Activated CD8-positive, alpha-beta T cell treated with anti-CD3 and anti-CD28 coated beads for 36 hours (primary cell): ENCODE measurements at places on chromosomes 1 and 21. TPM values are rescaled to one million over a fixed set of nuclear protein-coding genes. Genes with fewer than 3 reads are reported as not detected.
A peak's percentile ranks its signal among the peaks of the same experiment; 100 is the strongest.

GRCh38 chr21:42296501-42296900, 18.7 kb downstream of the TFF3 start:
- H3K27me3 ChIP-seq: no peaks in the 10 kb centered on the region
- H3K4me3 ChIP-seq: no peak overlapping the region
- peaks cover 14% of the 10 kb centered on the region for H3K4me1 ChIP-seq
- H3K27ac ChIP-seq: no peak overlapping the region
- H3K36me3 ChIP-seq: no peaks in the 10 kb centered on the region

DNA sequence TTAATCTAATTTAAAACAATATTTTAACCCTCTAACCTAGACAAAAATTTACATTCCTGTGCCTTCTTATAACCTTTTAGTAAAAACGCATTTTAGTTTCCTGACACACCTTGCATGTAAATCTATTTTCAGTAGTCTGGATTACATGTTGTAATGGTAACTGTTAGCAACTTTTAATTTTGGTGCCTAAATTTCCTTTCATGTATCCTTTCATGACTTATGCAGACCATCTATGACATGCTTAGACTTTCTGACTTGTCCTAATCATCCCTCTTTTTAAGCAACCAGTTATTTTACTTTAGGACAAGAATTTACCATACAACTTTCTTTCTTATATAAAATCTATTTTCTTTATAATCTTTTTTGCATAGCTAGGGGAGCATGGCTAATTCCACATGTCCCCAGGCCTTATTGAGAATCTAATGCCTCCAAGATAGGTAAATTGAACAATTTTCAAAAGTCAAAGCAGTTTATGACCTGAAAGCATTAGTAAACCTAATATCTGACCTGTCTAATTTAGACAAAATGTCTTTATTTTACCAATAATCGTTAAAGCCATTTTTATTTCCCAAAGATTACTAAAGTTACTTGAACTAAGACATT, 57.5 kb upstream of the IL12RB2 start:
- H3K4me1 ChIP-seq: no peaks in the 10 kb centered on the region
- H3K4me3 ChIP-seq: no peak overlapping the region
- DNase-seq: no peak

GRCh38 chr1:37515185-37516034, 844 bp upstream of the MEAF6 start:
- peak overlapping the region; percentile 96 for H3K27ac ChIP-seq
- peak overlapping the region; percentile 98 for H3K4me3 ChIP-seq
- DNase-seq: no peak

TRMT1L gene
- 25.6 TPM for total RNA-seq

DNA sequence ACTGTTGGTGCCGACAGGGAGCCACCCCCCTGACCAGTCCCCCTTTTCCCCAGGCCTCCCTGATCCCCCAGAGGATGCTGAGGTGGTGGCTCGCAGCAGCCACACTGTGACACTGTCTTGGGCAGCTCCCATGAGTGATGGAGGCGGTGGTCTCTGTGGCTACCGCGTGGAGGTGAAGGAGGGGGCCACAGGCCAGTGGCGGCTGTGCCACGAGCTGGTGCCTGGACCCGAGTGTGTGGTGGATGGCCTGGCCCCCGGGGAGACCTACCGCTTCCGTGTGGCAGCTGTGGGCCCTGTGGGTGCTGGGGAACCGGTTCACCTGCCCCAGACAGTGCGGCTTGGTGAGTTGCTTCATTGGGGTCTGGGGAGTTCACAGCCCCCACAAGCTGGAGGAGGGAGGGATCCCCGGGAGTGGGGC, 89.2 kb downstream of the TRIM11 start:
- no peak overlapping the region for H3K27ac ChIP-seq
- H3K27me3 ChIP-seq: no peaks in the 10 kb centered on the region
- no peak overlapping the region for H3K4me3 ChIP-seq
- DNase-seq: no peak
- peaks cover 6% of the 10 kb centered on the region for H3K36me3 ChIP-seq
- H3K4me1 ChIP-seq: no peaks in the 10 kb centered on the region

FAM72B gene
- total RNA-seq: 32.1 TPM

GRCh38 chr1:30418939-30419720, 304.3 kb downstream of the MATN1 start:
- peaks cover 12% of the 10 kb centered on the region for H3K27me3 ChIP-seq
- DNase-seq: no peak
- H3K36me3 ChIP-seq: no peaks in the 10 kb centered on the region
- H3K4me1 ChIP-seq: no peaks in the 10 kb centered on the region

DNA sequence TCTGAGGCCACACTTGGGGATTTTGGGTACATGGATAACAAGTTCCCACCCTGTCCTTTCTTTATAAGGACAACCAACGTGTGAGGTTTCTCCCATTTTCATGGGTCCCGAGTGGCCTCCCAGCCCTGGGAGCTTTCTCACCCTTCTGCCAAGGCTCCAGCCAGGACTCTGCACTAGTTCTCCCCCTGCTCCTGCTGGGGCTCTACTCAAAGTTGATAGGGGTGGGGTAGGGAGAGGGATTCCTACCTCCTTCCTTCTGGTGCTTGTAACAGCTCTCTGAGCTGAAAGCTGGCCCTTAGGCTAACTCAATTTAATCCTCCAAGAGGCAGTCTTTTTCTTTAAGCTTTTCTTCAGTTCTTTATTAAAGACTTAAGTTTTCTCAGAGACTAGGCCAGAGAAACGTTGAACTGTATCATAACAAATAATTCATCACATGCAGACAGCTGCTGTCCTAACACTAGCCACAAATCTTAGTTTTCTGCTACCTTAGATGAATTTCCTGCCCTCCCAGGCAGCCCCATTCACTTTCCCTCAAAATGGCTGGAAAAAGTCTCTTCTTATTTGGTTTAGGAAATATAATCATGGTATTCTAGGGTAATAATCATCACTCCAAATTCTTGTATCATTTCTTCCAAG, 22.4 kb upstream of the DR1 start:
- H3K27me3 ChIP-seq: no peaks in the 10 kb centered on the region
- no peak for DNase-seq
- no peak overlapping the region for H3K27ac ChIP-seq
- H3K36me3 ChIP-seq: no peaks in the 10 kb centered on the region

BEND5 gene
- total RNA-seq: 73.6 TPM

ITSN1 gene
- 4.7 TPM for total RNA-seq

GRCh38 chr1:29924017-29924431, 687.7 kb downstream of the PTPRU start:
- no peaks in the 10 kb centered on the region for H3K4me1 ChIP-seq
- H3K27ac ChIP-seq: no peak overlapping the region
- no peak for DNase-seq
- no peaks in the 10 kb centered on the region for H3K36me3 ChIP-seq

GRCh38 chr1:165303386-165303785, 53.1 kb downstream of the LMX1A start:
- H3K36me3 ChIP-seq: no peaks in the 10 kb centered on the region
- DNase-seq: no peak

LCE1C gene
- not detected for total RNA-seq

DNA sequence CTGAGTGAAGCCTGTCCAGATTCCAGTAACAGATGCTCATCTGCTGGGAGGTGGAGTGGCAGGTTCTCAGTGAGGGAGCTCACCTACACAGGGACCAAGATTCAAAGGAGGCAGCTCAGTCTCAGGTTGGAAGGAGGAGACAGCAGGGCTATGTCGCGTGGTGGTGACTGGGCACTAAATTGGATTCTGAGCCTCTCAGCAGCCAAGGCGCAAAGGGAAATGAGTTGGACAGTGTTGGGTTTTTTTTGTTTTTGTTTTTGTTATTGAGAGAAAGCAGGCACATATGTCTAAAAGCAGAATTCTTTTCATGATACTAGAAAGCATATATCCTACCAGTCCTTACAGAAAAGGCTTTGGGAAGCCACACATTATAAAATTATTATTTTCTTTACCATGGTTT, 26.2 kb downstream of the UMODL1 start:
- H3K36me3 ChIP-seq: no peaks in the 10 kb centered on the region
- H3K27me3 ChIP-seq: no peaks in the 10 kb centered on the region
- no peak for DNase-seq
- H3K4me3 ChIP-seq: no peak overlapping the region

GRCh38 chr1:203480084-203480483, 4.5 kb downstream of the PRELP start:
- H3K4me1 ChIP-seq: peaks cover 7% of the 10 kb centered on the region
- H3K27me3 ChIP-seq: peaks cover 5% of the 10 kb centered on the region
- DNase-seq: no peak
- H3K4me3 ChIP-seq: no peak overlapping the region

DNAJB4 gene
- total RNA-seq: 12.0 TPM

DNA sequence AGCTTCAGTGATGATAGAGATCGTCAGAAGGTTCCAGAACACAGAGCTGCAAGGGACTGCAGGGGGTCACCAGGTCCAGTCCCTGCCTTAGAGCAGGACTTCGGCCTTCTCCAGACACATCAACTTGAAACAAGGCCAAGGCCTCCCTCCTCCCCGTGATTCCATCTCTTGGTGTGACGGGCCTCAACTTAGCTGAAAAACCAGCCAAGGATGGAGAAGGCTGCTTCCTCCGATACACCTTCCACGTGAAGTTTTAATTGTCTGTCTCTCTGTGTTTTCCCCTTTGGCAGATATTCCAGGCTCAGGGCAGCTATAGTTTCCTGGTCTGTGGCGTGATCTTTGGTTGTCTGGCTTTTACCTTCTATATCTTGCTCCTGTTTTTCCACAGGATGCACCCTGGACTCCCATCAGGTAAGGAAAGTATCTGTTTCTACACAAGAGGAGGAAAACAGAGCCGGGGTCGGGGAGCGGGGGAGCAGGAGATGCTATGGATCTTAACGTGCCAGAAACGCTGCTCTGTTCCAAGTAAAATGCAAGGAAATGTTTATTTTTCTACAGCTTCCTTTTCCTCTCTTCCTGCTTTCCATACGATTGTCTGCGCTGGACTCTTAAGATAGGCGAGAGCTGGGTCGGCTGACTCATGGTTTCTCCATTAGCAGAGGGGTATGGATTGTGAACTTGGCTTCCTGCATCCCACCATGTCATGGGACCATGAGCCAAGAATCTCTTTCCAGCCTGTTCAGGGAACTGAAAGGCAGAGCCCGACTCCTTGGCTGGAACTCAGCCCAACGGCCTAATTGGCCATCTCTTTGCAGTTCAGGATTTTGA, 32.8 kb downstream of the ELK4 start:
- DNase-seq: no peak
- peaks cover 40% of the 10 kb centered on the region for H3K4me1 ChIP-seq
- H3K4me3 ChIP-seq: no peak overlapping the region
- peaks cover 41% of the 10 kb centered on the region for H3K36me3 ChIP-seq

DNA sequence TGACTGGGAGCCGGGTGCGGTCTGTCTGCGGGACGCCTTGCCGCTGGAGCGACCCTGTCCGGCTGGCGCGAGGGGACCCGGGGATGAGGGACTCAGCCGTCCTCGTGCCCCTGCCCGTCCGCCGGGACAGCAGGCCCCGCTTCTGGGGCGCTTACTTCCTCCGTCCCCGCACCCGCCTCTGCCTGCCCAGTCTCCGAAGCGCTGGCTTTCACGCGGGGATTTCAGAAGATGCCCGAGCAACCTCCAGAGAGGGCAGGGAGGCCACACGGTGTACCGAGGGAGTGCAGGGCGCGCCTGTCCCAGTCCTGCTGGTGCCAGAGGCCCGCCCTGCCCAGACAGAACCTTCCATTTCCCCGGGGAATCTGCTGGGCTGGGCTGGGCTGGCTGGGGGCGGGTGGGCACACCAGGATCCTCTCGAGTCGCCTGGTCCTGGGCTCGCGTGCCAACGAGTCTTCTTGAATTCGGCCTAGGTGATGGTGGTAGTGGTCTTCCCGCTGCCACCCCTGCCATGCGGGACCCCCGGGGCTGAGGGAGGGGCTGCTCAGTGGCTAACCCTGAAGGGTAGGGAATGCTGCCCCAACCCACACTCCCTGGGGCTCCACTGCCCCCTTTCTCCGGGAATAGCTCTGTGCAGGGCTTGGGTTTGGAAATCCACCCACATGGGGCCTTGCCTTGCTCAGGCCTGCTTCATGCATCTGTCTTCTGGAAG, 2.5 kb upstream of the TRPM2 start:
- H3K4me1 ChIP-seq: peaks cover 40% of the 10 kb centered on the region
- peaks cover 8% of the 10 kb centered on the region for H3K27me3 ChIP-seq
- no peak overlapping the region for H3K4me3 ChIP-seq
- no peak overlapping the region for H3K27ac ChIP-seq
- H3K36me3 ChIP-seq: no peaks in the 10 kb centered on the region

- H3K36me3 ChIP-seq: no peaks in the 10 kb centered on the region
- DNase-seq: peak; percentile 39
- H3K4me1 ChIP-seq: peaks cover 7% of the 10 kb centered on the region
- H3K27me3 ChIP-seq: peaks cover 56% of the 10 kb centered on the region
- peak overlapping the region; percentile 70 for H3K4me3 ChIP-seq
- H3K27ac ChIP-seq: no peak overlapping the region
These were observed 14.0 kb upstream of the ALX3 start for GRCh38 chr1:110084227-110085078.

GRCh38 chr1:52603630-52604029, 1.5 kb downstream of the GPX7 start:
- H3K36me3 ChIP-seq: peaks cover 33% of the 10 kb centered on the region
- H3K4me3 ChIP-seq: peak overlapping the region; percentile 89
- no peaks in the 10 kb centered on the region for H3K27me3 ChIP-seq
- H3K27ac ChIP-seq: peak overlapping the region; percentile 96

FALEC gene
- not detected for total RNA-seq

DNA sequence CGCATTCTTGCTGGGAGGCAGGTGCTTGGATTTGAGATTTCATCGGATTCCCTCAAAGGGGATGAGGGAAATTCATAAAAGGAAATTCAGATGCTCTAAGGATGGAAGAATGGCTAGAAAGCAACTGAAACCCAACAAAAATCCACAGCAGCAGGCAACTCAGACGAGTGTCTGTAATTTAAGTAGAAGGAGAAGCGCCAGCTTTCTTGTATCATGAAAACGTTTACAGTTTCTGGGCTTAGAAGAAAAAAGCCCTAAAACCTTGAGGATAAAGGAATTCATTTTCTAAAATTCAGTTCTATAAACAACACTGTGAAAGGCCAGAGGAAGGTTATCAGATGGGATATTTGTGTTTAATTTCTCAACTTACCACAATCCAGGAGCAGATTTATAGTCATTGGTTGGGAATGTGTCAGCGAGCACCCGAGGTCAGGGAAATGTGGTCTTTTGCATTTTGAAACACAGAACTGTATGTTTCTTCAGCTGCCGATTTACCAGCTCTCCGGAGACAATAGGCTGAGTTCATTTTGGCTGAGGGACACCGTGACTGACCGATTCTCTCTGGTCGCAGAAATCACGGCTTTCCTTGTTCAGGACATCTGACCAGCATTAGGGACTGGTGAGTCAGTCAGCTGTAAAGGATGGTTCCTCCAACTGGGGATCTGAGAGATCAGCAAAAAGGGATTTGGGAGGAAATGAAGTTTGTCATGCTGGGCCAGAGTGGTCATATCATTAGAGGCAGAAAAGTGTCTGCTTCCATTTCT, 111.6 kb upstream of the ERRFI1 start:
- DNase-seq: no peak
- H3K4me3 ChIP-seq: no peak overlapping the region
- H3K27ac ChIP-seq: no peak overlapping the region
- H3K4me1 ChIP-seq: peaks cover 7% of the 10 kb centered on the region

GRCh38 chr1:12161662-12162458, 4.9 kb upstream of the TNFRSF1B start:
- peak overlapping the region; percentile 95 for H3K27ac ChIP-seq
- peaks cover 79% of the 10 kb centered on the region for H3K4me1 ChIP-seq
- H3K4me3 ChIP-seq: peak overlapping the region; percentile 11
- DNase-seq: peak; percentile 93
- H3K27me3 ChIP-seq: no peaks in the 10 kb centered on the region
- peaks cover 2% of the 10 kb centered on the region for H3K36me3 ChIP-seq

OR1C1 gene
- not detected for total RNA-seq

- peaks cover 51% of the 10 kb centered on the region for H3K4me1 ChIP-seq
- peaks cover 11% of the 10 kb centered on the region for H3K36me3 ChIP-seq
- DNase-seq: peak; percentile 89
- peak overlapping the region; percentile 63 for H3K27ac ChIP-seq
These were observed 15.4 kb downstream of the LMNA start for GRCh38 chr1:156129687-156130577.
